ENCODE measurements at places on chromosomes 2 and 18.

DNA sequence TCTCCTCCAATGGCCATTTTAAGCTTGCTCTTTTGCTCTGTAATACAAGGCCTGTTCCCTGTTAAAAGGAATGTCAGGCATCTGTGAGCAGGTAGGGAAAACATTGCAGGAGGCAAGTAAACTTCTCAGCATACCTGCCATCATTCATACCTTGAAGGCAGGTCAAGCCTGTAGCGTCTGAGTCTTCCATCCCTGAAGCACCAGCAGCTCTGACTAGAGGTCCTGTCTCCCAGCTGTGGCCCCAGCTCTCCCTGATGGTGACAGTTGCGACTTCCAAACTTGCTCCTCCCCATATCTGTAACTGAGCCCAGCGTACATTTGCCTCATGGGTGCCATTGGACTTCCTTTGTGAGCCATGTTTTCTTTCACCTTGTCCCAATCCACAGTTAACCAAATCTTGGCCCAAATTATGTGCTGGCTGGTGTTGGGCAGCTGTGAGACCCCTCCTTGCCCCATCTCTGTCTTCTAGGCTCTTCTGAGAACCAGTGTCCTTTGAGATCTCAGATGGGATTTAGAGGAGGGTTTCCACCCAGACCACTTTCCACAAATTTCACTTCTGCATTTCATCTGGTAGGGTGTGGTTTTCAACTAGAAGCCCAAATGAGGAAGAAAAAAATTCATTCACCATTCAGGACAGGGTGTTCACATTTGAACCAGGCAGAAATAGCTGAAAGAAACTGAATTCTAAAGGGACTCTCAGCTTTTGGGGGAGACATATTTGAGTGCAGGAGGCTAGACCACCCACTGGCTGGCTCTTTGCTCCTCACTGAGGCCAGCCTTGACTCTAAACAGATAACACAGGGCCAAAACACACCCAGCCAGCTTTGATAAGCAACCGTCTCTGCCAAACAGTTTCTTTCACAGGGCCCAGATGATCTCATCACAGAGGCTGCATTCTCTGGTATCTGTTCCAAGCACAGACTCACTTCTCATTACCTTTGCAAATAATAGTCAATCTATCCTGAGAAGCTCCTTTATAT lies 66.4 kb upstream of the MSH2 start:
- no peak for DNase-seq

GRCh38 chr2:218256612-218257350 lies 4.0 kb upstream of the GPBAR1 start:
- no peak for DNase-seq

DNA sequence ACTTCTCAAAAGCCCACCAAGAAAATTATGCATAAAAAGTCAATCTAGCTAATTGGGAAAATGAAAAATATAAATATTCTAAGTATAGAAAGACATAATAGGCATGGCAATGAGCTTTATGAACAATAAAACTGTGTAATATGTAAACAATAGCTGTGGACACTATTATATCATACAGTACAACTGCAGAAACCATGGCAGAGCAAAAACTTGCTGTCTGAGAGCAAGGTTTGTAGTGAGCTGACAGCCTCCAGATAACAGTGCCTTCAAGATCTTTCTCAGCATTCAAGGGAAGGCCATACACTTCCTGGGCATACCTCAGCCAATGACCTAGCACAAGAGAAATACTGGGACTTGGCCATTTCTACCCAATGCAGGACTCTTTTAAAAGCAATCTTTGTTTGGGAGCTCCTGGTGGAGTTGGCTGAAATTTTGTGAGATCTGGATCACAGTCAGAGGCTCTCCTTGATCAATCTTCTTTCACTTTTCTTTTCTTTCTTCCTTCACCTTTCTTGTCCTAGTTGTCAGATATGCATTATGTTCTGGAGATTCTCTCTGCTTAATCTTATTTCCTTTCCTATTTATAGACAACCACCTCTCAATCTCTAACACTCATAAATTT lies 427.2 kb upstream of the UBE2E3 start:
- DNase-seq = no peak

DNA sequence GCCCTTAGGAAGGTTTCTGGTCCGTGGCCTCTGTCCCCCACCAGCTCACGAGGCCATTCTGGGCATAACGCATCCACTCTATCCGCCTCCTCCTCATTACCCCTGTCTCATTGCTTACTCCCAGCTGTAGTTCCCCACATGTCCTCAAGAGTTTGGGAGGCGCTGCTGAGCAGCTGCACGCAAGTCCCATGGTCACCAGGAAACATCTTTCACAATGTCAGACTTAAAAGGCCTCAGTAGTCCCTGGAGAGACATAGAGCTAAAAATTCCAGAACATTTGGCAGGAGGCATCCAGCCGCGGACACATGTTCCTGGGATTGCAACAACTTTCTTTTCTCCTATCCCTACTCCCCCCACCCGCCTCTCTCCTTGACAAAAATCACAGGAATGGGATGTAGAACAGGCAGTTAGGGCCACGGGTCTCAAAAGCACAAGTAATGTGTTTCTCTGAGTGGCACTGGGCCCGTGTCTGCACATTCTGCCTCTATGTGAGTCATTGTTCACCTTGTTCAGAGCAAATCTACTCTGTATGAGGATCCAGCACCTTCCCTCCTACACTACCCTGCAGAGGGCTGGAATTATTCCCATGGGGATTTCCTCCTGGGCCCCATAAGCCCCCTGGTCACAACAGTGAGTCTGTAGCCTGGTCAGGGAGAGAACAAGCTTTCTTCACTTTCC lies 8.1 kb downstream of the LBH start:
- DNase-seq = peak; percentile 96

Data from fibroblast of upper back skin (primary cell).